H7 (cell line): ENCODE measurements at places on chromosomes 7 and 10.

DNA sequence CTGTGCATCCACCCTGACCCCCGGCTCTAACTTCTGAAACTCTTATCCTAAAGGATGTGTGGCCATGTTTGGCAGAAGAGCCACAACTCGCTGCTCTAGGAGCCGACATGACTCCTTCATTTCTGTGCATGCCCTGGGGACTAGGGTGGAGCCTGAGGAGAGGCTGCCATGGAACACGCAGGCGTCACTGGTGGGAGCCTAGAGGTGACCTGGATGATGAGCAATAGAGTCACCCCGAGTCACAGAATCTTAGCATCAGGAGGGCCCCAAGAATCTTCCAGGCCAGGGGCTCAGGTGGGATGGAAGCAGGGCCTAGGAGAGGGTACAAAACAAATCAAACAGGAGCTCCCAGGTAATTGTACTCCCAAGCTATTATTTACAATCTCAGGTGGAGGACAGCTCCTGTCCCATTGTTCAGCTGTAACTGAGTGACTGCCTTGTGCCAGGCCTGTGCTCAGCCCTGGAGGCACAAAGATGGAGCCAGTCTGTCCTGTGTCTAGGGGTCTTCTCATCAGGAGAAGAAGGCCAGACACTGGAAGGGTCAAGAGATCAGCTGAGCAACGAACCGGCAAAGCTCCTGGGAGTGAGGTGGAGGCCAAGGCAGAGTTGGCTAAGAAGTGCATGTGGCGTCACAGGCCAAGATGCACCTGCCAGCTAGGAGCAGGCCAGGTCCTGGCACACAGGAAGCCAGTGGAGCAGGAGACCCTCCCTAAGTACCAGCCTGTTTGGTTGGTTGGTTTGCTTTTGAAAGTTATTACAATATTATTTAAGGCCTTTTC, 5.8 kb upstream of the ZNF22 start:
- no peak for DNase-seq

- DNase-seq: no peak
These were observed 53.1 kb upstream of the KMT2E start for GRCh38 chr7:104960741-104961448.

GRCh38 chr7:2553831-2554581, 1.3 kb downstream of the BRAT1 start:
- DNase-seq: no peak

- no peak for DNase-seq
These were observed 1.9 kb downstream of the EZH2 start for GRCh38 chr7:148882192-148882591.

DNA sequence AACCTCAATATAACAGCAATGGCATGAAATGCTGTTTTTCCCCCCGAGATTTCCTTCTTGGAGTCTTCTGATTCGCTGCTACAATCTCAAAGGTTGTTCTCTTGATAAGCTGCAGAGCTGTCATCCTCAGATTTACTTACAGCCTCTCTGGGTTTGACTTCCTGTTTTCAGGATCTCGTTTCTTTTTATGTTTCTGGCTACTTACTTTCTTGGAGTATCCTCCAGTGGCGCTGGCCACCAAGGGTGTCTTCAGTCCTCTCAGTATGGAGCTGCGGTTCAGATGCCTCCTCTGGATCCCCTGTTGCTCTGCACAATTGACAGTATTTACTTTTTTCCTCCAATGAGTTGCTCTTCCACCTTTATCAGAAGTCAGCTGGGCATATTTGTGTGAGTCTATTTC, 152.0 kb upstream of the TMEM72 start:
- DNase-seq: no peak

DNA sequence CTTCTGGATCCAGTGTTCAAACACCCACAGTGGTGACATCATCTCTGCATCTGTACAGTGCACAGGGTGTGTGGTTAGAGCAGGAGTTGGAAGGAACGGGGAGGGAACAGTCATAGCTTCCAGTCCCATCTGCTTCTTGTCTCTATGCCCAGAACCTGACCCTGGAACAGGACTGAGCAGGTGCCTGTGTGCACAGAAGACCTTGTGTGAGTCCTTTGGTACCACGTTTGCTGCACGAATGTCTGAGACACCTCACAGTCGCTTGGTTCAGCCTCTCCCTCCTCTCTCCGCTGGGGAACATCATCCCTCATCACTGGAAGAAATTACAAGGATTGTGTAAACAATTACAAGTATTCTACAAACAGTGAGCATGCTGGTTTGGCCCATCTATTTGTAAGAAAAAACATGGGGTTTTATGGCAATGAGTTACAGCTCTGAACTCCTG, 243.0 kb upstream of the KLF6 start:
- DNase-seq: no peak

DNA sequence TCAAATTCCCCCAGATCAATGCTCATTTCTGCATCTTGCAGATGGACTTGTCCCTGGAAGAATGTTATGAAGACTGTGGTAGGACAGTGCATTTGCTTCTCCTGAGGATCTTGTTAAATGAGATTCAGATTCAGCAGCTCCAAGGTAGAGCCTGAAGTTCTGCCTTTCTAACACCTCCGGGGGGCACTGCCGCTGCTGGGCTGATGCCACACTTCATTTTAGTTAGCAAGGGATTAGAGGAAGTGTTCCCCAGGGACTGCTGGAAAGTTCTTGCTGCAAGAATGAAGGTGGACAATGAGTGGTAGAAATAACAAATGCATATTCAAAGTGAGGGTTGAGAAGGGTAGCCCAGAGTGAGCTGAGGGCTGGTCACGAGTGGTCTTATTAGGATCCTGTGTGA, 434.3 kb upstream of the AKR1E2 start:
- peak; percentile 16 for DNase-seq

- peak; percentile 60 for DNase-seq
These were observed 178.5 kb upstream of the RNF32 start for GRCh38 chr7:156461881-156462665.

DNA sequence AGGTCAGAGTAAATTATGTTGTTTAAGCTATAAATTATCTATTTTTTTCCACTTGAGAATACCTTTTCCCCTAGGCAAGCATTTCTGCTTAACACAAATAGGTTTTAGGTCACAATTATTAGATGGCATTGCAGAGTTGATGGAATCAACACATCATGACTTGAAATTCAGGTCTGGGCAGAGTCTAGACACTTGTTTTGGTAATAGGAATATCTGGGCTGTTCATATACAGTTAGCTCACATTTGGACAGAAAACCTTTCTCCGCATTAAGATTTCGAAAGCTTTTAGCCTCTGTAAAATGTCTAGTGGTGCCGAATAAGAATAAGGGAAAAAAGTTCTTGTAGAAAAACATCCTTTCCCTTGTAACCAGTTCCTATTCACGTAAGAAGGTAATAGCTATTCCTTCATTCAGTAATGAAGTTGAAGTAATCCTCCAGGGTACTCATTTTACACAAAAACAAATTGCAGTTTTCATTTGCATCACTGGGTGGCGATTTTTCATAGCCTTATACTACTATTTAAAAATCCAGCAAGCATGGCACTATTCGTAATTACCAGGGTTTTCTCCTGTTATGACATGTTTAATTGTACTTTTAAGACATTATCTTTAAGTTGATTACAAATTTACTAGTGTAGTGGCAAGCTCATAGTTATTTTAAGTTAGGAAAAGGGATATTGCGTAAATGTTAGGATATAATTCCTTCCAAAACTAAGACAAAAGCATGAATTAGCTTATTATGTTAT, 37.0 kb downstream of the RPA3 start:
- no peak for DNase-seq

GRCh38 chr10:71727738-71728737, 8.5 kb upstream of the C10orf105 start:
- DNase-seq: no peak

- DNase-seq: no peak
These were observed 77.1 kb downstream of the GSAP start for GRCh38 chr7:77338883-77339629.

DNA sequence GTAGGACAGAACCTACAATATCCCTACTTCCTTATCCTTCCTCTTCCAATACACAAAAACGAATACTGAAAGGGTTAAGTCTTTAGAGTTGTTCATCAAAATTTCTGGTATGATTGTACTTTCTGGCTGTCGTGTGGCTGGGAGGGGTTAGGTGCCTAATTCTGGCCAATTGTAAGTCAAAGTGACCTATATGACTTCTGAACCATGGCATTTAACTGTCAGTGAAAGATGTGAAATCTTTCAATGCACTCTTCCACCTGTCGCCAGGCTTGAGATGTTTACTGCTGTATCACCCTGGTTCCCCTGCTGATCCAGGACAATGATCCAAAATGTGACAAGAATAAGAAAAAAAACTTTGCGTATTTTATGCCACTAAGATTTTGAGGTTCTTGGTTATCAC, 20.8 kb downstream of the EPC1 start:
- DNase-seq: no peak
